ENCODE measurements at places on chromosomes 11 and 22.

GRCh38 chr11:119493712-119494111 lies 70.7 kb upstream of the THY1 start:
- no peak for DNase-seq

DNA sequence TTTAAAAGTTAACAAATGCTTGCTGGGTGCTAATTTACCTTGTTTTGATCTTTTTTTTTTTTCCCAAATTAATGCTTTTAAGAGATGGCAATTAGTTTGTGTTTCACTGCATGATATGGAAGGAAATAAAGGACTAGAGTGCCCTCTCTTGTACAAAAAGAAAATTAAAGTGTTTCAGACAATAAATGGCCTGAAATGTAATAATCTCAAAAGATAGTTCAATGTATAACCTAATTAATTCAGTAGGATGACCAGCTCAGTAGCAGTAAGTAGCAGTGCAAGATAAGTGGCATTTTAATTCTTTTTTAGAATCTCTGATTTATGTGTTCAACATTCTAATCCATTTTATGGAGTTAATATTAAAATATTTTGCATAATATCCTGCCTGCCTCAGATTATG lies 39.9 kb upstream of the MYO18B start:
- DNase-seq, result no peak

- no peak for DNase-seq
Observed at GRCh38 chr22:27488456-27489177, 312.9 kb downstream of the MN1 start.

- no peak for DNase-seq
Observed at GRCh38 chr11:96173906-96174305, 169.1 kb downstream of the MAML2 start.

DNA sequence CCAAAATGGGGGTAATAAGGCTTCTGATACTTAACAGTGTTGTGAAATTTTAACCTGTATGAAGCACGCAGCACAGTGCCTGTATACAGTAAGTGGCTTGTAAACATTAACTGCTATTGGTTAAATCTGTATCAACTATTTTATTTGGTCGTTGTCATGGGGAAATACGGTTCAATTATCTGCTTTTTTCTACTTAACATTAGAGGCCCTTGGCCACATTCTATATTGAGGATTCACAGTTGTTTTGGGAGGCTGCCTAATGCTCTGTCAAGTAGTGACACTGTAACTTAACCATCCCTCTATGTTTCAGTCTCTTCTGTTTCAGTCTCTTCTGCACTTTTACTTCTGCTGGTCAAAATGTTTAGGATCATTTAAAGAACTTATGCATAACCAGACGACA lies 95.6 kb downstream of the LDLRAD3 start:
- no peak for DNase-seq

DNA sequence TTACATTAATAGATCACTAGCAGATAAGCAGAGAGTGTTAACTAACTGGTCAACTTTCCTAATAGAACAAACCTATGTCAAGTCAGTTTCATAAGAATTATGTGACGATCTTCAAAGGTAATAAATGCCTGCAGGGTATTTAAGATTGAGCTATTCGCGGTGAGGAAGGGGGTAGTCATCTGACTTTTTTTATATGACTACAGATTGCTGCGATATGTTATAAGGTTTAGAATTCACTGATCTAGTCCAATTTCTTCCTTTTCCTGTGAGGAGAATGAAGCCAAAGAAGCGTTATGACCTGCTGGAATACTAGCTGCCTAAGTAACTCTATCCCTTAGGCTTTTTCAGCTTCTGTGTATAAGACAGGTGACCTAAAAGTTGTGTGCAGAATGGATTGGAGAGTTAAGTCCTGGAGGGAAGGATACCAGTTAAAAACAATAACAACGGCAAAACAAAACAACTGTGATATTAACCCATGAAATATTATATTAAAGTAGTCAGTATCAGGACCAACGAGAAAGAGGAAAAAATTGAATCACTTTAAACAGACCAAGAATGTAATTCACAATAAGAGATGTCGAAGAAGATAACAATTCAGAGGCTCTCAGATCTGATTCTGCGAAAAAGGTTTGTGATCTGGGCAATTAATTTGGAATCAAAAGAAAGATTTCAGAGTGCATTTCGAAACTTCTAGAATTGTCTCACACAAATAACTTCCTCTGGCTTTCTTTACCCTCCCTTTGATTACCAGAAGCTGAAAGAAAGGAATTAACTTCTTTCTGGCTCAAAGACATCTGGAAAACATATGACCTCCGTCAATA lies 630 bp downstream of the CASP4 start:
- DNase-seq, result no peak

GRCh38 chr11:67288198-67288451 lies 978 bp upstream of the ANKRD13D start:
- no peak for DNase-seq

- peak; percentile 49 for DNase-seq
Observed at GRCh38 chr11:61071208-61071681, 31.0 kb upstream of the CD5 start.

DNA sequence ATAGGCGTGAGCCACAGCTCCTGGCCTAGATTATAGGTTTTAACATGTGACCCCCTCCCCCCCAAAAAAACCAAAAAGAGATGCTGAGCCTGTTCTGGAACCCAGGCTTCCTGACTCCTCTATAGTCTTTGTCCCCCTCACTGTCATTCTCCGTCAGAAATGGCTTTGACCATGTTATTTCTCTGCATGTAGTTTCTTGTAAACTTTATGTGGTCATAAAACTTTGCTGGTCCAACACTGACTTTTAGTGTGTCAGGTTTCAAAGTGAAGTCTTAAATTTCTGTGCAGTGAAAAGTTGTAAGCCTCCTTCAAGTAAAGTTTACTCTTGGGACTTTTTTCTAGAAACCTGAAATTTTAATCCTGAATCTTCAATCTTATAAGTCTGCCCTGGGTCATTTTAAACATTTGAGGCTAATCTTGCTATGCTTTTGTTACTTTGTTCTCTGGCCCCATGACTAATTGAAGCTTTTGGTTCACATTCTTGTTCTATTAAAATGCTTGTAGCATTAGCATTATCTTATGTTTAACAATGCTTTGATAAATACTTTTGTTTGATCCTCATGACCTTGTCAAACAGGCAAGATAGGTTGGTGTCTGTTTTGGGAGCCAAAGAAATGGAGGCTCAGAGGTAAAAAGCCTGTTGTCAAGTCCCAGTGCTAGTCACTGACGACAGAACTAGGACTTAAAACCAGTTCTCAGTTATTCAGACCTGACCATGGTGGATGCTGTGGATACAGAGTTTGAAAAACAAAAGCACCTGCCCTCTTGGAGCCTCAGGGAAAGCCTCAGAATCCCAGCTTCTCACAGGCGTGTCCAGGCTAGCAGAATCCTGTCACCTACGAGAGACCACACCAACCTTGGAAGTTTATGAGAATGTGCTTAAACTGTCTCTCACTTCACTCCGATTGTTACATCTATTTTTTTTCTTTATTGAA lies 87.7 kb upstream of the HORMAD2 start:
- no peak for DNase-seq

- DNase-seq, result no peak
Observed at GRCh38 chr11:2175659-2176058, 4.0 kb upstream of the TH start.

GRCh38 chr11:46309814-46310259 lies 32.4 kb downstream of the CREB3L1 start:
- no peak for DNase-seq

Measured in stimulated activated naive CD4-positive, alpha-beta T cell treated with Interleukin-2 at 50 U/mL for 16 hours (primary cell).